DMS 273 treated with DMSO at 0.1 percent for 48 hours (cell line): ENCODE measurements at places on chromosomes 3 and 15.

DNA sequence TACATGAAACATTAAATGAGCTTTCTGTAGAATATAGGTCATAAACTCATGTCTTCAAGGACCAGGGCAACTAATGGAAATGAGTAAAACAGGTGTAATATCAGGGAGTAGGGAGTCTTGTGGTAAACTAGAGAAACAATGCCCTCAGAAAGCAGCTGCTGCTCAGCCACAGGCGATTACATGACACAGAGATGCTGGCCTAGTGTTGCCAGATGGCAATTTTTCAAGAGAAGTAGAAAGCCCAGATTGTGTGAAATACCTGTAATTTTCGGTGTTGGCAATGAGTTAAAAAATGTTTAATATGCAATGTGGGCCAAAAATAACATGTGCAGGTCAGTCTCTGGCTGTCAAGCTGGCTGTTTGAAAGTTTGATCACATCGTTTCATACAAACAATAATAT, 23.4 kb downstream of the NCEH1 start:
- peak; percentile 13 for DNase-seq

- DNase-seq, result no peak
Measured at GRCh38 chr15:52466134-52466701, 62.5 kb downstream of the MYO5A start.

GRCh38 chr15:67906382-67906781, 66.5 kb upstream of the RNU6-1 start:
- no peak for DNase-seq

- peak; percentile 73 for DNase-seq
Measured at GRCh38 chr15:64841344-64842095, at the start of gene PLEKHO2. TSS of gene PLEKHO2 (plus strand) at chr15:64841915. CDS start at chr15:64842017, 102 bp downstream.

- DNase-seq, result no peak
Measured at GRCh38 chr15:95417761-95418160, 912.7 kb upstream of the NR2F2 start.

- DNase-seq, result no peak
Measured at GRCh38 chr3:179825527-179826246, 172.8 kb downstream of the USP13 start.

- DNase-seq, result no peak
Measured at GRCh38 chr15:77993374-77993911, 84.1 kb downstream of the TBC1D2B start.

GRCh38 chr3:186544281-186544680, at the start of gene CRYGS:
TSS of gene CRYGS (minus strand) at chr3:186544380. CDS start at chr3:186544326, 54 bp downstream.
- no peak for DNase-seq

GRCh38 chr15:88100181-88100580, 156.4 kb downstream of the NTRK3 start:
- peak; percentile 34 for DNase-seq

DNA sequence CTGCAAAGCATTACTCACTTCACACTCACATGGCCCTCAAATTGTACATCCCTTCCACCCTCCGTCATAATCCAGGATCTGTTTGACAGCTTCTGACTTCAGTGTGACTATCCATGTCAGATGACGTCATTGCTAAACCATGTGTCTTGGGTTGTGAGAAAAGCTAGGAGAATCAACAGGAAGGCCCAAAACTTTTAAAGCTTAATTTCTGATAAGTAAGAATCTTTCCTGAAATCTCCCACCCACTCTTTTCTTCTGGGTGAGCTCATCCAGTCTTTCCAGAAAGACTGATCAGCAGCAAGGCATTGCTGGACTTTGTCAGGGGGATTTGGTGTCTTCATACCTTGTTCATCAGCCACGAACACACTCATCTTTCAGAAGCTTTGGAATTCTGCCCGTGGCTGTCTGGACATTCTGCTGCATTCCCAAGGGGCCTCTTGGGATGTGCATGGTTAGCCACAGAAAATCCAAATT, 11.5 kb upstream of the LMCD1 start:
- no peak for DNase-seq

- peak; percentile 42 for DNase-seq
Measured at GRCh38 chr15:68252925-68253534, 23.5 kb upstream of the CLN6 start.

GRCh38 chr3:187352581-187353575, 15.3 kb upstream of the RTP4 start:
- DNase-seq, result no peak

DNA sequence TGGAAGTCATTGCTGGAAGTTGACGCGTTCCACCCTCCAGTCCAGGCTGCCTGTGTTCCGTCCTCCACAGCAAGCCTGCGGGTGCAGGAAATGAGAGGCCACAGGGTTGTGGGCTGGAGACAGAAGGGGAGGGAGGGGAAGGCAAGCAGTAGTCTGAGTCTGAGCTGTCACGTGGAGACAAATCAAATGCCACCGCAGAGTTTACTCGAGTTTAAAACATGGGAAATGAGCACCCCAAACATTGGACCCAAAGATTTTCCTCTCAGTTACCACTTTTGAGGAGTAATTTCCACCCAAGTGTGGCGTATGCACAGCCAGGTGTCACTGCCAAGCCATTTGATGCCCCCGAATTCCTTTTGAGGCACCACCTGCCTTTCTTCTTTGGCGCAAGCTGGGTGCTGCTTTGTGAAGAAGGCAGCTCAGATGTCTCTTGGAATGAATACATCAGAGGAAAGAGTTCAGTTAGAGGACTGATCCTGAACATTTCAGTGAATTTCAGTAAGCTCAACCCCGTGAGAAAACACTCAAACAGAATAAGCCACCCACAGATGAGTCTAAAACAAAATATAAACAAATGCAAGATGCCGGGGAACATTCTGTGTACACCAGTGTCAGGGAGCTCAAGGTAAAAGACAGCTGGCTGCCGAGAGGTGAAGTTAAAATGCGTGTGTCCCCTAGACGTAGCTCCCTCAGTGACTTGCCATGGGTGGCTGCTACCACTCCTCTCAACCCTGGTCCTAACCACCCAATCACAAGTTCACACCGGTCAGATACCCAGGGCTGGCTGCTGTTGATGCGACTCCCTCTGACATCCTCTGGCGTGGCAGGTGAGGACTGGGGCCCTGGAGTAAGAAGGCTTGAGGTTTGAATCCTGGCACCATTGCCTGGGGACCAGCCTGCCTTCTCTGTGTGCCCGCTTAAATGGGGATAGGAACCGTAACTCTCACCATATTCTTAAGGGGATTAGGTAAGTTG, 203.8 kb downstream of the UACA start:
- no peak for DNase-seq

DNA sequence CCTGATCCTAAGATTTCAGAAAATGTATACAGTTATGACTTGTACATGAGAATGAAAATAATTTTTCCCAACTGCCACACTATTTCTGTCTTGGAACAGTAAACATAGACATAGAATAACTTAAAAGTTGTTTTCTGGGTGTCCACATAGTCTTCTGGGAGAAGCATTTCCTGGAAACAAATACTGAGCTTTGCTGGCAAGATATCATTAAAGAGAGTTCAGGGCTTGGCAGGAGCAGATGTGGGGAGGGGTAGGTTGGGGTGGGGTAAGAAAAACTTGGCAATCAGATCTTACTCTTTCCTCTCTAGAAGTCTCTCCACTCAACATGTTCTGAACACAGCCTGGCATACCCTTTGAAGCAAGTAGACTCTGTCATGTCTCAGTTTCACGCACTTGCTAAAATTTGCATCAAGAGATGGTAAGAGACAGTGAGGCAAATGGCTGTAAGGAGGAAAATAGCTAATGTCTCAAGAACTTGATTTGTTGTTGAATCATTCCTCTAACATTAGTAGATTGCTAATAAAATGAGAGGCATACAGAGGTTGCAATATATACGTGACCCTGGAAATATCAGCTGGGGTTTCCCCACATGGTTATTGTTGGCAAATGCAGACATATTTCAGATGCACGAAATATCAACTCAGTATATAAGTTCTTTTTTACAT, 27.3 kb upstream of the ABI3BP start:
- DNase-seq, result no peak

- no peak for DNase-seq
Measured at GRCh38 chr15:22815766-22816165, 22.7 kb upstream of the NIPA2 start.

DNA sequence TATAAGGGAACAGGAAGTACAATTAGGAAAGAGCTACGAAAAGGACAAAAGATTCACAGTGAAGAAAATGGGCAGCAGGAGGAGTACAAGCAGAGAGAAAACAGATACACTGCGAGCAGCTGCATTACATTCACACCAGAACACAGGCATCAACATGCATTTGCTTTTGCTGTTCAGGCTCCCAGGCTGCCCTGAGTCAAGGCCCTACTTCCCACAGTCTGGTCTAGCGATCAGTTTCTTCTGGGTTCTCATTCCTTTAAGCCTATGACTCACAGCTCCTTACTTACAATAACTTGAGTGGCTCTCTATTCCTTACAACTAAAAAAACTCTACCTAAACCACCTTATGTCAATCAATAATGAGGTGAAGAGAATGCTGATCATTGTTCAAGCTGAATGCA, 24.5 kb upstream of the ZNF445 start:
- DNase-seq, result no peak

- no peak for DNase-seq
Measured at GRCh38 chr15:63405159-63405558, 23.5 kb upstream of the CA12 start.
